ENCODE measurements at places on chromosomes 1 and 21. TPM values are rescaled to one million over a fixed set of nuclear protein-coding genes. Genes with fewer than 3 reads are reported as not detected.

The VWA5B1 gene
- total RNA-seq = not detected

The LCA5L gene
- 0.59 TPM for total RNA-seq

The MROH9 gene
- not detected for total RNA-seq

The TDRD5 gene
- total RNA-seq = not detected

The TSPAN1 gene
- total RNA-seq = 1.1 TPM

The FCAMR gene
- not detected for total RNA-seq

The GCSAML gene
- total RNA-seq = 0.23 TPM

The CAMK2N1 gene
- 0.28 TPM for total RNA-seq

The S100A4 gene
- 2.8 TPM for total RNA-seq

The RAB42 gene
- not detected for total RNA-seq

The LCE1E gene
- not detected for total RNA-seq

The SYTL1 gene
- 1.3 TPM for total RNA-seq

The IFI6 gene
- total RNA-seq = 9.7 TPM

The CELA3B gene
- total RNA-seq = not detected

The CELA3A gene
- total RNA-seq = not detected

The WLS gene
- total RNA-seq = 99.6 TPM

The SELP gene
- 0.21 TPM for total RNA-seq

The GBP6 gene
- total RNA-seq = 0.26 TPM

The PINK1 gene
- 40.0 TPM for total RNA-seq

The TFAP2E gene
- total RNA-seq = 3.6 TPM

The CDCA8 gene
- 7.8 TPM for total RNA-seq

The KCNA3 gene
- 0.26 TPM for total RNA-seq

The NCAM2 gene
- 0.64 TPM for total RNA-seq

The NID1 gene
- total RNA-seq = 186 TPM

The XCL2 gene
- not detected for total RNA-seq

The RAP1GAP gene
- 0.56 TPM for total RNA-seq

The OVAAL gene
- not detected for total RNA-seq

The ZBTB8A gene
- total RNA-seq = 17.4 TPM

The HLX gene
- 1.4 TPM for total RNA-seq

The KCNQ4 gene
- 1.5 TPM for total RNA-seq

The KRTAP21-2 gene
- not detected for total RNA-seq

The SLC1A7 gene
- total RNA-seq = not detected

The ACTL8 gene
- 0.26 TPM for total RNA-seq

The ABCA4 gene
- total RNA-seq = 51.7 TPM

The MCM3AP gene
- total RNA-seq = 92.1 TPM

The FAM72C gene
- total RNA-seq = 2.5 TPM
